Stimulated activated CD8-positive, alpha-beta memory T cell treated with anti-CD3 and anti-CD28 coated beads, Interleukin-15, amount 100 ng/mL, for 48 hours (primary cell): ENCODE measurements at places on chromosomes 5 and 9.

GRCh38 chr9:75671354-75671753 is 219.1 kb upstream of the PCSK5 start:
- no peak for DNase-seq

DNA sequence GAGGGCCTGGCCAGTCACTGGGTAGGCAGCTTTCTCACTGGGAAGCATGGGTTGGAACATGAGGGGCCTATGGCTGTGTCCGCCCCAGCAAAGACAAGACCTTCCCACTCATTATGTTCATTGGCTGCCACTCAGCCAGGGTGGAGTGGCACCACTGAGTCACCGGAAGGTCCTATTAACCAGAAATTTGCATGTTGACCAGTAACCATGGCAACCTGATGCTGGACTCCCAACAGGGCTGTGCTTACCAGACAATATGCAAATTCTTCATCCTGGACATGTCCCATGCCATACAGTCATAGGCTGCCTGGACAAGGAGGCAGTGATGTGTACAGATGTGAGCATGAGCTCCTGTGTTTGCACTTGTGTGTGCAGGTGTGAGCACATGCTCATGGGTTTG is 66.7 kb downstream of the PSD2 start:
- DNase-seq, result no peak

DNA sequence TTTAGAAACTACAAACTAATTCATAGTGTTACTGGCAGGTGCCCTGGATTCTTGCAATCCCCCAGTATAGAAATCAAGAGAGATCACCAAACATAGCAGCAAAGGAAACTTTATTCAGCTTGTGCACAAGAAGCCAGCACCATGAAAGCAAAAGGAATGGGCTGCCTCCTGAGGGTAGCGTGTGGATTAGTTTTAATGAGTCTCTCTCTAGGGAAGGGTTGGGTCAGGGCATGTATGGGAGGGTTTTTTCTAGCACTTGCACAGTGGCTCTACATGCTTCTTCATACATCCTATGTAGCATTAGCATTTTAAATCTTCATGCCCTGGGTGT is 38.4 kb downstream of the LYRM7 start:
- no peak for DNase-seq

DNA sequence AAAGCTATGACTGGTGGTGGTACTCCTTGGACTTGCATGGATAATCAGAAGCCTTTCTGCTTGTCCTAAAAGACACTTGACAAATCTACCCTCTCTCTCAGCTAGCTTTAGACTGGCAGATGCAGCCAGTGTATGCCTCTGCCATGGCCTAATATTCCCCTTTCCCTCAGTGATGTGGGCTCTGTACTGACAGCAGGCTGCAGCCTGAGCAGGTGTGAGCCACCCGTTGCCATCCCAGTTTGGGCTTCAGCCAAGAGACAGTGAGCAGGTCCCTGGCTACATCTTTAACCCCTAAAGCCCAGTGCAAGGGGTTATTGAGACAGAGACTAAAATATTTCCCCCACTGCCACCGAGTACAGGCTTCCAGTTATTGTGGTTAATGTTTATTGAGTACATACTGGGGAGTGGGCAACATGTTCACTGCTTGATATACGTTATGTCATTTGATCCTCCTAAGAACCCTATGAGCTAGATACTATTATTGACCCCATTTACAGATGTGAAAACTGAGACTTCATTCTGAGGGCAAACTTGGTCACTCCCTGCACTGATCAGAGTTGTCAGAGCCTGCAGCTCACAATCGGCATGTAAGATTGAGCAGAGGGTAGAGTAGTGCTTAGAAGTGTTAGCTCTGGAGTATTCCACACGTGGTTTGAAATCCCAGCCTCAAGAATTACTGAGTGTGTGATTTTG is 254.2 kb downstream of the ARHGAP26 start:
- no peak for DNase-seq

DNA sequence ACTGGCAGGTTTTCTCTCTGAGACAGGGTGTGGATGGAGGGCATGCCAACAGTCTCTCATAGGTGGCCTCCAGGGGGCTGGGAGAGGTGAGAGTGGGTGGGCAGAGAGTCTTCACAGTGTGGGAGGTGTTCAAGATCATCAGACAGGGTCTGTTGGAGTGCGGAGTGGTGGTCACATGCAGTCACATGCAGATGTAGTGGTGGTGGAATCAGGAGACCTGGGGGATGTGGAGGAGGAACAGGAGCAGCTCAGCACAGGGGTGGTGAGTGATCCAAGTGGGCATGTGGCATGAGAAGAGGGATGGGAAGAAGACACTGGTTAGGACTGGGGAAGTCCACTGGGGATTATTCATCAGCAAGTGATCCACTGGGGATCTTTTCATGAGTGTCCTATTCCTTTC is 5.8 kb downstream of the GM2A start:
- DNase-seq, result no peak

DNA sequence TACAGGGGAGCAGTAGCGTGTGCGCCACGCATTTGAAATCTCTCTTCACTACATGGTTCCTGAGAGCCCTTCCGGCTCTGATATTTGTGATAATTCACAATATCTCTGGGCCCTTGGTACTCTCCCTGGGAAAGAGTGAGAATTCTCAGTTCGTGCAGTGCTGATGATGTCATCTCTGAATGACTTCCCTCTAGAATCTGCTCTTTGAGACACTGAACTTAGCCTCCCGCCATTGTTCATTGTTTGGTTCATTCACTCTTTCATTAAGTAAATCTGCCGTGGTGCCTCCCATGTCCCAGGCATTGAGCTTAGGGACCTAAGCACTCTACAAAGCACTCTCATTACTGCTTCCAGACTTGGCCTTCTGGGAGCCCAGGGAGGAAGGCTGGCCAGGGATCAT is 94.0 kb downstream of the PPARGC1B start:
- DNase-seq, result no peak

DNA sequence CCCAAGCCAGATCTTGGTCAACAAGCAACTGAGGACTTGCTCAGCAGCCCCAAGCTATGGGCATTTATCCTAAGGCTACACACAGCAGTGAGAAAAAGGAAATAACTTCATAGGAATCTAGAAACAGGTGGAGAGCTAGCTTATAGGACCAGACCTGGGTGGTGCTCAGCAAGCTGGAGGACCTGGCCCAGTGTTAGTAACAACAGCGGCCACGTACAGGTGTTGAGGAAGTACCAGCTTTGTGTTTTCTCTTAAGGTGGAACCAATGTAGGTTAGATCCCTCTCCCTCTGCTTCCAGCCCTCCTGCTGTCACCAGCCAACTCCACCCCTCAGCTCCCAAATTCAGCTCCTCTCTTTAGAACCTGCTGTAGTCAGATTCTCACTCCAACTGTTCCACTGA is 43.4 kb downstream of the IRF1 start:
- DNase-seq, result no peak
